Activated CD4-positive, CD25-positive, alpha-beta regulatory T cell (primary cell): ENCODE measurements at places on chromosomes 7 and 10.

- DNase-seq = no peak
Measured at GRCh38 chr10:62045765-62046521, 144.4 kb downstream of the ARID5B start.

DNA sequence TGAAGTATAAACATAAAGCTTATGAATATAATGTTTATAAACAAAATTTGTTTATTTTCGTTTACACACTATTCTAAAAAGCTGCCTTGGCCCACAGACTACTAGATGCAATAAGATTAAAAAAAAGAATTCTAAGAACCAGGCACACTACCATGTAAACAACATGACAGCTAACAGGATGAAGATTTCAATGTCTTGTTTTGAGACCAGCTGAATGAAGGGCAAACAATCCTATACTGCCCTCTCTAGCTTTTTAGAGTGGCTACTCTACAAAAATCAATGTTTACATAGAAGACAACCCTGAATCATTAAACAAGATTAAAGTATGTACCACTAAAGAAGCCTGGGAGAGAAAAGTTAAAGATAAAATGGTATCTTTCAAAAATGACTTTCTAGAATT is 38.6 kb downstream of the SLC25A40 start:
- DNase-seq = no peak

DNA sequence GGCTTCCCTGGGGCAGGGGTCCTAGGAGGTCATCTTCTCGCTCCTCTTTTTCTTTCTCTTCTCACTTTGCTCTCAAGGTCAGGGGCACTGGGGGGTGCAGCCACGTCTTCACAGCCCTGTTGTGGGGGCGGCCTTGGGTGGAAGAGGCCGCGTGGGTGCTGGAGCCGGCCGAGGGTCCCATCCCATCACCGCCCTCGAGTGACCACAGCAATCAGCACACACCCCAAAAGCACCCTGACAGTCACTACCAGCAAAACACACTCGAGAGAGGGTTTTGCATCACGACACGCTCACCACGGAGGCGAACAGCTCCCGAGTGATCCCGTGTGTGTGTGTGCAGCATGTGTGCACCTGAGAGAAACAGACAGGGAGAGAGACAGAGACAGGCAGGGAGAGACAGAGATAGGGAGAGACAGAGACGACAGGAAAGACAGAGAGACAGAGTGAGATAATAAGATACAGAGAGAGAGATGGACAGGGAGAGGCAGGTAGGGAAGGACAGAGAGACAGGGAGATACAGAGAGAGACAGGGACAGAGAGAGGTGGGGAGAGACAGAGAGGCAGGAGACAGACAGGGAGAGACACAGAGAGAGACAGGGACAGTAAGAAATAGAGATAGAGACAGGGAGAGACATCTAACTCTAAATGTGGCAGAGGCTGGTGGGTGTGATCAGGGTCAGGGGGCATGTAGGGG is 100.9 kb downstream of the WDR37 start:
- no peak for DNase-seq

DNA sequence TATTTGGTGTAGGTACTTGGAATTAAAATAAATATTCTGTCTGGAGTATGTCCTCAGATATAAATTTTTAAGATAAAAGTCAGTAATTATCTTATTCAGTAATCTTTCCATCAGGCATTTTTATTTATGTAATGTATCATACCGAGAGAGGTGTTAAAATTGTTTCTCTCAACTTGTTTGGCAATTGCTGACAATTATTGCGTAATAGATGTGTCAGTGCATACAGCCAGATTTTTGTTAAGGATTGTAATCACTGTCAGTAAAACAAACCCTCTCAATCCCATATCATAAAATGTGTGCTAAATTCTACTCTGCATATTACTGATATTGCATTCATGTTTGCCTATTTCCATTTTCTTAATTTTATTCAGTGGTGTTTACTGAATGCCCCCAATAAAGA is 69.2 kb downstream of the CNTNAP2 start:
- no peak for DNase-seq

GRCh38 chr7:89027781-89028180 is 232.2 kb upstream of the TEX47 start:
- no peak for DNase-seq

GRCh38 chr10:119520283-119520682 is 22.2 kb downstream of the RGS10 start:
- DNase-seq = no peak

DNA sequence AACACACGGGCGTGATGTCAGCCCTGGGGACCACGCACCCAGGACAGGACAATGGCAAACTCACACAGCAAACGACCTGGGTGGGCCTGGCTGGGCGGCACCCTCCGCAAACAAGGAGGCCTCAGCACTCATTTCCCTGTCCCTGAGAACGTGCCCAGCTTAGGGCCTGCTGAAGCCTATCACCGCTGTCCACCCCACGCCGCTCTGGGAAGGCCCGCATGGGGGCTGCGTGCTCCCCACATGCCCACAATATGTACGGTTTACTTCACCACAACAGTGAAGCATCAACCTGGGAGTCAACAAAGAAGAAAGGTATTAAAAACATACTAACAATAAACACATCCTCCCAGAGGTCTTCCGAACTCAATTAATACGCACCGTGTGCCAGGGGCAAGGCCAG is 12.2 kb downstream of the MAD1L1 start:
- DNase-seq = no peak

DNA sequence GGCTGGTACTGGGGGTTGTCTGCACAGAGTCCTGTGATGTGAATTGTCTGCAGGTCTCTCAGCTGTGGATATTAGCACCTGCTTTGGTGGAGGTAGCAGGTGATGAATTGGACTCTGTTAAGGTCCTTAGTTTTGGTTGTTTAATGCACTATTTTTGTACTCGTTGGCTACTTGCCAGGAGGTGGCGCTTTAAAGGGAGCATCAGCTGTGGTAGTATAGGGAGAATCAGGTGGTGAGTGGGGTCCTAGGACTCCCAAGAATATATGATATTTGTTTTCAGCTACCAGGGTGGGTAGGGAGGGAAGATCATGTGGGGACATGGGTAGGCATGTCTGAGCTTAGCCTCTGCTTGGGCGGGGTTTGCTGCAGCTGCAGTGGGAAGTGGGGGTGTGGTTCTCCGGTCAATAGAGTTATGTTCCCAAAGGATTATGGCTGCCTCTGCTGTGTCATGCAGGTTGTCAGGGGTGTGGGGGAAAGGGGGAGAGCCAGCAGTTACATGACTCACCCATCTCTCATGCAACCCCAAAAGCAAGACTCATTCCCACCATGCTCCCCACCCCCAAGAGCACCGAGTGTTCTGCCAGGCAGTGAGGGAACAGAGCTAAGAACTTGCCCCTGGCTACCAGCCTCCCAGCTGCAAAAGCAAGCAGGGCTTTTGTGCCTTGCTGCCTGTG is 53.7 kb upstream of the ZNF273 start:
- DNase-seq = no peak
